ENCODE measurements at places on chromosomes 3 and 15.

DNA sequence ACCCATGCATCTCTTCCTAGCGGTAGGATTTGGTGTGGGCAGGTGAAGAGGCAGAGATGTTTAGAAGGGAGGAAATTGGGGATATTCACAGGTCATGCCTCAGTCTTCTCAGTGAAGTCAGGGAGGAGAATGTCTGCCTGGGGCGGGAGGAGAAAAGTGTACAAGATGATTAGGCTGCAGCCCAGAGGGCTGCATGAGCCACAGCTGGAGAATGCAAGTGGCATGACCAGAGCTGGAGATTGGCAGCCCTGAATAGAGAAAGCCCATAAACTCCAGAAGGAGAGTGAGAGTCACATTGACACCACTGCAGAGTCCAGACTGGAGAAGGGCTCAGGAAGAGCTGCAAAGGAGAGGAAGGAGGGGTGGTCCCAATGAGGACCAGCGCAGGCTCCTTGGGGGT is 22.6 kb downstream of the PDHB start:
- no peak for DNase-seq

- no peak for DNase-seq
Observed at GRCh38 chr3:88075072-88075471, 16.0 kb downstream of the ZNF654 start.

GRCh38 chr3:175948041-175948440 is 1088.9 kb downstream of the NAALADL2 start:
- no peak for DNase-seq

DNA sequence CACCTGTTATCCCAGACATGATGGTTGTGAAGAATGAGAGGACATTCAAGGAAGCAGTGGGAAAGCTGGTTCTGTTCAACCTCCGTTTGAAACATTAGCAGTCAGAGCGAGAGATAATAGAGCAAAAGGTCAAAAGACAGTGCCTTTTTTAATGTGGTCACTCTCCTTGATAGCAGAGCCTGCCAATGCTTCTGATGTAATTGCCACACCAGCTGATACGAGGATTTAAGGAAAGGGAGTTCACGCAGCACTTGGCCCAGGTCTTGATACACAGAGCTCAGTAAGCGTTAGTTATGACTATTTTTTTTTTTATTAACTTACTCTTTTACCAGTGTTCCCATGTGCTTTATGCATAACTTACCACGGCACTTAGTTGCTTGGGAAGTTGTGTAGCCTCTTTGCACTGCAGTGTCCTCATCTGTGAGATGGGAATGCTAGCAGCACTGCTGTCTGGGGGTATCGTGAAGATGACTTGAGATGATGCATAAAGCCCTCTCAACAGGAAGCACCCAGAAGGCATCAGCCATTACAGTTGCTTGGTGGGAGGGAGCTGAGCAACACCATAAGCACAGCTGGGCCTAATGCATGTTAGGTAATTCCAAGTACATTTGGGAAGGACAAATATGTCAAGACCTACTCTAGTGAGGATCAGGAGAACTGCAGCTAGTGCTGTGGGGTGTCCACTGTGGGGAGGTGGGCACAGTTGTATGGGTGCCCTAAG is 123.3 kb upstream of the RASGRP1 start:
- no peak for DNase-seq
